ENCODE measurements at places on chromosomes 2 and 18.

DNA sequence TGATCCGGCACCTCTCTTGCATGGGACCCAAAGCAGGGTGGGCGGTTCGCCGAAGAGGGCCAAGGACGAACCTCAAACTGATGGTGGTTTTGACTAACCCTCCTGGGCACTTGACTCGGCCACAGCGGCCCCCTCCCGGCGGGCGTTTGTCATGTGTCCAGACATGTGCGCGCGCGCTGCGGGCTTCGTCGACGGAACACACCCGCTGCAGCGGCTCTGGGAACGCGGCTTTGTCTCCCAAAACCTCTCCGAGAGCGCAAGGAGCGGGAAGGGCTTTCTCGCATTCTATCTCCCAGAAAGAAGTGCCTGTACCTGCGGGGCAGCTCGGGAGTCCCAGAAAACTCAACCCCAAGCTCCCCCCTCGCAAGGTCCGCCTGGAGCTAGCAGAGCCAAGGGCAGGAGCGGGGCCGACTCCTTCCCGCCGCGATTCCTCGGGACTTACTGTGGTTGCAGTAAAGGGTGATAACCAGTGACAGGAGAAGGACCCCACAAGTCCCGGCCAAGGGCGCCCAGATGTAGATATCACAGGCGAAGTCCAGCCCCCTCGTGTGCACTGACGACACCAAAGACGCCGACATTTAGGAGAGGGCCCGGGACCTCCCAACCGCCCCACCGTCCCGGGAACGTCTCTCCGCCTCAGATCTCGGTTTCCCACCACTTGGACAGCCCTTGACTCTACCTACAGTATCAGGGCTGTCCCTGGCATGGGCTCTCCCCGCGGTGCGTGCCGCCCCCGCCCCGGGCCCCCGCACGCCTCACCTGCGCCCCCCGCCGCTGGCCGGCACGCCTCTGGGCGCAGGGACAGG, 1.6 kb downstream of the CD8A start:
- DNase-seq = no peak

DNA sequence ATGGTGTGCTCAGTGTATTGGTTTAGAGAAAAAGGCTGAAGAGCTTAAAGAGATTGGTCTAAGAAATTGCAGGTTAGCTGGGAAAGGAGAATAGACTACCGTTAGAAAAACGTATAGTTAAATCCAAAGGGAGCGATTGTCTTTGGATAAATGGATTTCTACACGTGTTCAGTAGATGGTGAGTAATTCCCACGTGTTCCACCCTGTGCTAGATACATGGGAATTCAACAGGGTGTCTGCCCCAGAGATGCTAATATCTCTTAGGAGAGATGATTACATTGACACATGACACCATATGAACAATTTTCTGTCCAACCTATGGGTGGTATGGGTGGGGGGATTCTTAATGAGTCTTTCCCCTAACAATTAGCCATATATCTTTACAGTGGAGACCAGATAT, 99.8 kb downstream of the TDRD15 start:
- DNase-seq = no peak

DNA sequence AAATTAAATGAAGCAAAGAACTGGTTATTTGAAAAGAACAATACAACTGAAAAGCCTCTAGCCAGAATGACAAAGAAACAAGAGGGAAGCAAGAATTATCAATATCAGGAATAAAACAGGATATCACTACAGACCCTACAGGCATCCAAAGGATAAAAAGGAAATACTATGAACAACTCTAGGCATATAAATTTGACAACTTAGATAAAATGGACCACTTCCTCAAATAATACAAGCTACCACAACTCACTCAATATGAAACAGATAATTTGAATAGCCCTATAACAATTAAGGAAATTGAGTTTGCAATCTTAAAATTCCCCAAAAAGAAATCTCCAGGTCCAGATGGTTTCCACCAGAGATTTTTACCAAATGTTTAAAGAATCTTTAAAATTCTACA, 19.8 kb downstream of the RPRD1A start:
- no peak for DNase-seq

DNA sequence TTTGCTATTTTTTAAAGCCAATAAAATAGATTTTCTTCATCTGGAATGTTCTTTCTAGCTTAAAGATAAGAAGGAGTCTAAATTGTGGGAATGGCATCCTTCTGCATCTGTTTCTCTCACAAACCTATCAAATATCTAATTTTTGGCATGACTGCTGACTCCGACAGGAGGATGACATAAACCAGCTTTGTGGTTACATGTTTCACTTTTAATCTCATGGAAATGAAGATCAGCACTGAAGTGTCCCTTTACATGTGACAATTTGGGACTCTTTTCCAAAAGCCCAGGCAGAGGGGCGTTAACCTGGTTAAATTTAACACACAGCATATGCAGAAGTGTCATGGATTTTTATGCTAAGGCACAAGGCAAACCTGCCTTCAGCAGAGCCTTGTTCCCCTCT, 694.7 kb downstream of the ARHGAP15 start:
- no peak for DNase-seq

DNA sequence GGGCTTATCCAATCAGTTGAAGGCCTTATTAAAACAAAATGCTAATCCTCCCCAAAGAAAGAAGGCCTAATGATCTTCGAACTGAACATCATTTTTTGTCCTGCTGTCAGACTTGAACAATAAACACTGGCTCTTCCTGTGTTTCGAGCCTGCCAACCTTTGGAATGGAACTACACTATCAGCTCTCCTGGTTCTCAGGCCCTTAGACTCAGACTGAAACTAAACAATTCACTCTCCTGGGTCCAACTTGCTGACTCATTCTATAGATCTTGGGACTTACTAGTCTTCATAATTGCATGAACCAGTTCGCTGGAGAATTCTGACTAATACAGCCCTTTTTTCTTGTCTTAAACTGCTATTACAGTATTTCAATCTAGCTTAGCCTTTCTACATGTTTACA, 235.2 kb downstream of the LNPK start:
- DNase-seq = no peak

DNA sequence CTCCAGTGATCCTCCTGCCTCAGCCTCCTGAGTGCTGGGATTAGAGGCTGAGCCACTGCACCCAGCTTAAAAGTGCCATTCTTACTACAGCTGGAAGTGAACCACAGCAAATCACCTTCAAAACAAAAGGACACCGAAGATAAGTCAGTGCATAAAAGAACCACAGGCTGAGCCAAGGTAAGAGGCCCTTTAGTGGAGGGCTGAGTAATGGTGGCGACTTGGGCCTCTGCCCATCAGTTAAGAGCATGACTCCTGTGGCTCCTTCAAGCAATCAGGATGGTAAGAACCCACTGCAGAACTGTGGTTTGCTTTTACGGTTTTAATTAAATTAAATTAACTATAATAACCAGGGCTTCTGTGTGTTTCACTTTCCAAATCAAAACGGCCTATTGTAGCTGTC, 75.1 kb downstream of the CTAGE1 start:
- DNase-seq = no peak

- DNase-seq = no peak
Observed at GRCh38 chr2:127398239-127398590, 10.4 kb upstream of the MAP3K2 start.

GRCh38 chr2:234422981-234423431, 73.9 kb downstream of the ARL4C start:
- DNase-seq = no peak

Data from NCI-H774 (cell line).